ENCODE measurements at places on chromosomes 5 and 9.

DNA sequence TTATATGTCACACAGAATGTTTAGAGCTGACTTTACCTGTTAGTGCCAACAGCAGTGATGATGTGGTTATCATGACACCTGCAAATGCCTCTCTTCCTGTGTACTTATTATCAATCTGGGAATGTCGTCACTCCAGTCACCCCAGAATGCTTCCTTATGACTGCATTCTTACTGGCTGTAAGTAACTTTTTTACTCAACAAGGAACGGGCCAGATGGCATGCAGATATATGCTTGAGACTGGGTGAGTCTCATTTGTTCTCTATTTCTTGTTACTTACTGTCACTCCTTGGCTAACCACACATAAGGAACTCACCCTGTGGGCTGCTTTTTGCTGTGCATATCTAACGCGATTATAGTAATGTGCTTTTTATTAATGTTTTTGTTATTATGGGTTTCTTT lies 385.5 kb upstream of the MEF2C start:
- DNase-seq = no peak

DNA sequence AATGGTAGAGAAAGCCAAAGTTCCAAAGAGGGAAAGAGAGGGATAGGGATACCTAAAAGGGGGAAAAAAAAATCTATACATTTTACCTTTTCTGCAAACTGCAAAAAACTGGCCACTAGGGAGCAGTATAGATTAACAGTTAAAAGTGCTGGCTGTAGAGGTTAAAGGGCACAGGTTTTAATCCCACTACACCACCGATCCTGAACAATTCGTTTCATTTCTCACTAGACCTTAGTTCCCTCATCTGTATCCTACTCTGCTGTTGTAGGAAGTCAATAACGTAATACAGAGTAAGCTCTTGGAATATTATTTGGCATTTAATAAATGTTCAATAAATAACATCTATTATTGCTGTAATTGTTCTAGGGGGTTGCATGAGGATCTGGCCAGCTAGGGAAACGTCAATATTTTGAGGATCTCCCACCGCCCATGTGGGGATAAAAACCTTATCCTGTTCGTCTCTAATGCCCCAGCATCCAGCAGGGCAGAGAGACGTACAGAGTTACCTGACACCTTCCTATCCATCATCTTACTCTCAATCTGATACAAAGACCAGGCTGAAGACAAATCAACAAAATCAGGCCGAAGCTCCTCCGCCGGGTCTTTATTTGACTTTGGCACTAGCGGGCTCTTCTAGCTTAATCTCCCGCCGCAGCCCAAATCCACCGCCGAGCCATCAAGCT lies 757 bp downstream of the CDC26 start:
- DNase-seq = peak; percentile 76

GRCh38 chr5:98206566-98206965 lies 566.9 kb upstream of the RGMB start:
- no peak for DNase-seq

DNA sequence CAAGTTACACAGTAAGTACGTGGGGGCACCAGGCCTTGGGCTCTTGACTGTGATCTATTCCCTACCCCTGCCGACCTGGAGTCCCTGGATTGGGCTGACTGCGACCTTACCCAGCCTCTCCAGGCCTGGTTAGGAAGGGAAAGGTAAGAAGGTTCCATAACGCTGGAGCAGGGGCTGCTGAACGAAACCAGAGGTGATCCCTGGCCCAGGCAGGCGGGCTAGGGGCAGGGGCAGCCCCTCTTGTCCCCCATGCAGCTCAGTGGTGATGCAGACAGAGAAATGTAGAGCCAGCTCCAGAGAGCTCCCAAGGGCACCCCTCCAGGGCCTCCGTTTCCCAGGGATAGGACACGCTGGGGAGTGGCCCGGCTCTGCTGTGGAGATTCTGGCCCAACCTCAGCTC lies 14.1 kb downstream of the PRRX2 start:
- DNase-seq = no peak

DNA sequence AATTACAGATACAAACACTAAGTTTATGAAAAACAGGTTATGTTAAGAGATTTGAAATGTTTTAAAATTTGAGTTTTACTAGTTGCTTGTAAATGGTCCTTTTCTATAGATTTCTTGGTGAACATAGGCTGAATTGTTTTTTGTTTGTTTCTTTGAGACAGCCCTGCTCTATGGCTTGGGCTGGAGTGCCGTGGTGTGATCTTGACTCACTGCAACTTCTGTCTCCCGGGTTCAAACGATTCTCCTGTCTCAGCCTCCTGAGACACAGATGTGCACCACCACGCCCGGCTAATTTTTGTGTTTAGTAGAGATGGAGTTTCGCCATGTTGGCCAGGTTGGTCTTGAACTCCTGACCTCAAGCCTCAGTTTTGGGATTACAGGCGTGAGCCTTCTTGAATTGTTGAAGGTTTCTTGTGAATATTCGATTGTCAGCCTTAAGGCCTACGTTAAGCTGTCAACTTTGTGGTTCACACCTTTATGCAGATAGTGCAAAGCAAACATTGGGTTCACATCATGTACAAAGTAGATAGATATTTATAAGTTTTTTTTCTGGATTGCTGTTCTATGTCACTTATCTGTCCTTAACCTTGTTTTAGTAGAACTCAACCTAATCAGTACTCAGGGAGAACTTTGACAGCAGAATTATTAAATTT lies 26.2 kb downstream of the UHRF2 start:
- no peak for DNase-seq

- no peak for DNase-seq
Measured at GRCh38 chr5:41095324-41096101, 24.4 kb upstream of the MROH2B start.

- no peak for DNase-seq
Measured at GRCh38 chr5:113224605-113225065, 210.2 kb downstream of the TSSK1B start.

DNA sequence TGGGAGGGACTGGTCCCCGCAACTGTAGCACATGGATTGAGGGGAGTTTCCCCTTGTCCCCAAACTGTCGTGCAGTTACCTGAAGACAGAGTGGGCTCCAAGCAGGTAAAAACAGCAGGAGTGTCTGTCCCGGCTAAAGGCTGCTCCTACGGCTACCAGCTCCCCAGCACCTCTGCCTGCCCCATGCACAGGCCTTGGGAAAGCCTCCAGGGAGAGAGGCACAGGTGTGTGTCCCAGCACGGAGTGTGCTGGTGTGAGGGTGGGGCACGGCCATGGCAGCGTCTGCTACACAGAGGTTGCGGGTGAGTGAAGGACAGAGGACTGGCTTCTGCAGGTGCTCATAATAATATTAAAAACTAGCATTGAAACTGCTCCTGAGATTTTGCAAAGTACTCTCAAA lies 30.4 kb downstream of the STC2 start:
- no peak for DNase-seq

DNA sequence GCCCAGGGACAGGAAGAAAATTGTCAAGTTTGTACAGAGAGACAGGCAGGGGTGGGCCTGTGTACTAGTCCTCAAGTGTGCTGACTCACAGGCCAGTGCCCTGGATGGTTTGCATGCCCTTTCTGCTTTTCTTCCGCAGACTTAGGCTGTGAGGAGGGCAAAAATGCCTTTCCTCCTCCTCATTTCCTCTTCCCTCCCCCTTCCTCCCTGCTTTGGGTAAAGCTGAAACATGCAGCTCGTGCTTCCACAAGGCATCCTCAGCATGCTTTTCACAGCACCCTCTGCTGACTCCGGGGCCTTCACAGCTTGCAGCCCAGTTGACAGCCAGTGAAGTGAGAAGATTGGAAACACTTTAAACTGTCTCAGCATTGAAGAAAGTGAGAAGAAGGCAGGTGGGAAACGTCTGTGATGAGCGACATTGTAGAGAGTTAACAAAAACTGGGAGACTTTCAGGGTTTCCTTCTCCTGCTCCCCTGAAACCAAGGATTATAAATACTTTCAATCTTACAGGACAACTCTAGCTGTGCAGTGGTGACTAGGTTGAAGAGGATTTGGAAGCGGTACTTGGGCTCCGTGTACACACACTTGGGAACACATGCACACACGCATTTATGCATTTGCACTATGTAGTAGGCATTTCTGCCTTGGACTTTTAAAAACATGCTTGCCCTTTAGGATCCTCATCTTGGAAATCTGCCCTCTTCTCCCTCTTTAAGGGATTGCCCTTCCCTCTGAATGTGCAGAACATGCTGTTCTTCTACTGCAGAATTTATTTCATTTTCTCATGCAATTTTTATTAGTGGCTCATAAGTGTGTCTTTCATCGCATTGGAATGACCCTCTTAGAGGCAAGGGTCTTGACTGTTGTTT lies 138.8 kb downstream of the GRIA1 start:
- DNase-seq = peak; percentile 2

- DNase-seq = no peak
Measured at GRCh38 chr5:133682451-133682850, 70.1 kb upstream of the FSTL4 start.

GRCh38 chr5:35213608-35214007 lies 16.7 kb downstream of the PRLR start:
- no peak for DNase-seq

GRCh38 chr5:151775025-151775606 lies 3.4 kb downstream of the G3BP1 start:
- no peak for DNase-seq

GRCh38 chr5:61840361-61840760 lies 465.6 kb upstream of the KIF2A start:
- no peak for DNase-seq

DNA sequence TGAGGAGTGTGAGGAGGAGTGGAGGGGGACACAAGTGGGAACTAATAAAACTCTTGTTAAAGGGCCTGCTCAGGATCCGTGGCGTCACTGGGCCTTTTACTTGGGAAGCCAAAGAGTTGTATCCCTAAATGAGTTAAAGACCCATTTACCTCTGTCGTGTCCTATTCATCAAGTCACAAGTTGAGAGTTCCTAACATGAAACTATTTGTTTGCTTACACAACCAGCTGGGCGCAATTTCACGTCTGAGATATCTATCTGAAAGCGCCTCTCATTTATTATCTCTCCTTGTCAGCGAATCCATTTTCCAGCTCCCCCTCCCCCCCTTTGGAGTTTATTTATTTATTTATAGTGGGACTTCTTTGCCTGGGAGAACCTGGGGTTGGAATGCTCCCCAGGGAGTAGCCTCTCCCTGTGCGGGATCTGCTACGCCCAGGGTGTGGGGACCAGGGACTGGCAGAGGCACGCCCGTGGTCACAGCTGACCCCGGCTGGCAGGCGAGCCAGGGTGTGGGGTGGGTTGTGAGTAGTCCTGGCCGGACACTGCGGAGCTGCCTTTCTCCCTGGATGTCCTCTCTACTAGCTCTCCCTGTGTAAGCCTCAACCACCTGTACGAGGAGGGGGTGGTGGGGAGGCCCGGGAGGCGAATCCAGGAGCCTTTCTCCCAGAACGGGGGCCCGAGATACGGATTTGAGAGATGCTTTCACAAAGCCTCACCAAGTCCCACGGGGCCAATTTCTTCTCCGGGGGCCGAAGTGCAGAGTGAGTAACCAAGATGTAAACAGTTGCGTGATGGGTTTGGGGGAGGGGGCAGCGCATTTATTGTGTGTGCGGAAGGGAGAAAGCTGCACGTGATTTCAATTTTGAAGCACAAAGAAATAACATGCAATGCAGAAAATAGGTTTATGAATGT lies 15.3 kb downstream of the NR2F1 start:
- peak; percentile 57 for DNase-seq

- DNase-seq = no peak
Measured at GRCh38 chr9:92151691-92152393, 36.6 kb upstream of the SPTLC1 start.

DNA sequence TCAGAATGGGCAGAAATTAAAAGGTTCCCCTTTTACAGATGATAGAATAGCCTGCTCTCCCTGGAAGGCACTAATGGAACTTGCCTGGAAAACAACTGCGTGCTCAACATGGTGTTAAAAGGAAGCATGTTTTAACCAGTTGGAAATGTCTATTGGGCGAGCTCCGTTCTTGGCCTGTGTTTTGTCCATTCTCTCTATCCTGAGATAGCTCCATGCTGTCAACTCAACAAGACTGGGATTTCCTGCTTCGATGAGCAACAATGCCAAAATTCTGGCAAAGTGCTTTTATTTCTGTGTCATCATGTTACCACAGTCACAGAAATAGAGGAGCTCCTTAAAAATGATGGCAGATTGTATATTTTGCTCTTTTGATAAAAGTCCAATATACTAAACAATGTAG lies 198.3 kb downstream of the PLK2 start:
- DNase-seq = no peak

DNA sequence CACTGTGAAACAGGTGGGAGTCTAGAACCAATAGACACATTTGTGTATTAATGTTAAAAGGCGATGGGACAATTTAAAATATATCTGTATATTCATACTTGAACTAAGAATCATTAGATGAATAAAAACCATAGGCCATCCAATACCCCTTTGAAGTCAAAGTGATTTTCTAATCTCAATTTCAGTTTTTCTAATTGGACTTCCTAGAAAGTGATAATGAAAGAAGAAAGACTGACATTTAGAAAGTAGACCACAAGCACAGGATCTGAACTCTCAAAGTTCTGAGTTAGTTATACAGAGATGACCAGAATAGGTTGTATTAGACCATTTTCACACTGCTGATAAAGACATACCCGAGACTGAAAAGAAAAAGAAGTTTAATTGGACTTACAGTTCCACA lies 412.8 kb upstream of the PIK3R1 start:
- no peak for DNase-seq

DNA sequence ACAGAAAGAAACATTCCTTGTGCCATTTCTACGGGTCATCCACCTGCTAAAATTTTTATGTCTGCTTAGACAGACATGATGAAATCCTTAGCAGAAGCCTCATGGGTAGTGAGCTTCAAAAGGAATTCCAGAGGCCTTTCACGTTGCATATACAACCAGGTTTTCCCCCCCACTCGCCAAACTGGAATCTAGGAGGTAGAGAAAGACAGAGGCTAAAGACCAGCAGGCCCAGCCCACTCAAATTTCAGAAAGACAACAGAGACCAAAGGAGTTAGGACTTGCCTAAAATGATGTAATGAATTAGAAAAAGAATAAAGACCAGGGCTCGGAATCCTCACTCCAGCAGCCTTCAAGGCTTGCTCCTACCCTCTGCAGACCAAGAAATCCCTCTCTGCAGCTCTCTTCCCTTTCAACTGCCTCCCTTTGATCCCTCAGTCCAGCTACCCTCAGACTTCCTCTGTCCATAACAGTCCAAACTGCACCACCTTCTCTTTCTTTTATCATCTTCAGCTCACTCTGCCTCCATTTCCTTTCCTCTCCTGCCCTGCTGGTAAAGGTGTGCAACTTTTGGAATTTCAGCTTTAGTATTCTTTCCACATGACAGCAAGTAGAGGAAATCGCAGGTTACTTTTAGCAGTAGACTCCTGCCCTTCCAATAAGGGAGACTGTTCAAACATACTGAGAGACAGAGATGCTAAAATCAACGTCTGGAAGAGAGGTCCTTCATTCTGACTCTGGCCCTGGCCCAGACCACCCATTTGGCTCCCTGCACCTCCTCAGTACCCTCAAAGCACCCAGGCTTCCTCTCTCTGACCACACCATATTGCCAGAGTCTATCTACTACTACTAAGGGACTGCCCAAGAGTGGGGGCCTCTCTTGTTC lies 8.9 kb downstream of the B4GALT1 start:
- DNase-seq = no peak

DNA sequence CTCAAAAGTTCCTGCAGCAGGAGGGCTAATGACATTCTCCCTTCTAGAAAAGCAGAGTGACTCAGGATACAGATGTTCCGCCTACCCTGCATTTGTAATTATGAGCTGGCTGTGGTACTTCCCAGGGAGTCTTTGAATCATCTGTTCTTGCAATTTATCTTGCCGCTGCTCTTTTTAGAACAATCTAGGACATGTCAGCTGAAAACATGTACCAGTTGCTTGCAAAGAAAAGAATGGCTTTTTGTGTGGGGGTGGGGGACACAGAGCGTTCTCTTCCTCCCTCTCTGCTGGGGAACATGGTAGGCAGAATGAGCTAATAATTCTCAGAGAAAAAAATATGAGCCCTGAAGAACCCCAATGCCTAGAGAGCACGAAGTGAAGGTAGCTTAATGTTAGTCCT lies 51.7 kb upstream of the TUT7 start:
- no peak for DNase-seq
